Kidney epithelial cell (primary cell): ENCODE measurements at places on chromosomes 7 and 10. TPM values are rescaled to one million over a fixed set of nuclear protein-coding genes. Genes with fewer than 3 reads are reported as not detected.

The ACTR1A gene
- 151 and 165 TPM in 2 replicates for total RNA-seq

The PHF14 gene
- 32.4 and 40.4 TPM in 2 replicates for total RNA-seq

The SEMA4G gene
- total RNA-seq: 4.7 and 7.2 TPM in 2 replicates

The EN2 gene
- 0.07 and 0.17 TPM in 2 replicates for total RNA-seq

The TUBAL3 gene
- total RNA-seq: 0.34 and 0.46 TPM in 2 replicates

The RAMP3 gene
- total RNA-seq: not detected in 2 replicates

The ABCC2 gene
- 0.04 and 0.07 TPM in 2 replicates for total RNA-seq

The PIK3AP1 gene
- total RNA-seq: 8.9 and 10.5 TPM in 2 replicates

The GNGT1 gene
- total RNA-seq: not detected in 2 replicates

The HNRNPA2B1 gene
- 131 and 133 TPM in 2 replicates for total RNA-seq

The TSPAN13 gene
- total RNA-seq: 15.5 and 16.7 TPM in 2 replicates

The BICC1 gene
- 58.0 and 64.6 TPM in 2 replicates for total RNA-seq

The FEZF1 gene
- total RNA-seq: not detected in 2 replicates

The CHPF2 gene
- 60.0 and 83.9 TPM in 2 replicates for total RNA-seq

The AKR1C8 gene
- 0.21 TPM in 1 of 2 replicates, not detected in the other for total RNA-seq

The SYT15 gene
- total RNA-seq: 0.07 and 0.17 TPM in 2 replicates

The STEAP1 gene
- total RNA-seq: 5.7 and 6.9 TPM in 2 replicates

The HOXA3 gene
- 17.3 and 26.4 TPM in 2 replicates for total RNA-seq

The FAM237B gene
- total RNA-seq: not detected in 2 replicates

The SNCG gene
- 0.21 TPM in 1 of 2 replicates, not detected in the other for total RNA-seq

The WDFY4 gene
- not detected in 2 replicates for total RNA-seq

The COX15 gene
- 44.4 and 45.9 TPM in 2 replicates for total RNA-seq

The NUTM2E gene
- total RNA-seq: 1.3 TPM in 1 of 2 replicates, not detected in the other

The PLXNA4 gene
- total RNA-seq: 0.14 and 5.9 TPM in 2 replicates

The GIMAP4 gene
- total RNA-seq: 0.13 TPM in 1 of 2 replicates, not detected in the other

The TUBB8 gene
- not detected in 2 replicates for total RNA-seq

The HOXA11 gene
- total RNA-seq: 11.4 and 17.3 TPM in 2 replicates

The CALHM1 gene
- not detected in 2 replicates for total RNA-seq

The DYNC1I1 gene
- total RNA-seq: 0.08 and 0.14 TPM in 2 replicates

The UNC5B gene
- 26.9 and 27.5 TPM in 2 replicates for total RNA-seq

The SFMBT2 gene
- 3.0 and 3.1 TPM in 2 replicates for total RNA-seq

The ARPC1A gene
- total RNA-seq: 185 and 216 TPM in 2 replicates

The IFIT2 gene
- total RNA-seq: 9.2 and 9.4 TPM in 2 replicates

The ST8SIA6 gene
- not detected in 2 replicates for total RNA-seq

The NEUROD6 gene
- total RNA-seq: not detected in 2 replicates

The ATP6V0A4 gene
- total RNA-seq: 0.07 and 0.88 TPM in 2 replicates

The MYH16 gene
- total RNA-seq: 0.89 and 5.6 TPM in 2 replicates

The SLC13A4 gene
- 0.08 and 0.14 TPM in 2 replicates for total RNA-seq

The CLCN1 gene
- not detected in 2 replicates for total RNA-seq

The NKX1-2 gene
- total RNA-seq: not detected in 2 replicates

The MAGI2 gene
- 2.5 and 5.1 TPM in 2 replicates for total RNA-seq

The CACNB2 gene
- total RNA-seq: 0.04 and 0.21 TPM in 2 replicates

The CELF2 gene
- 15.2 and 16.9 TPM in 2 replicates for total RNA-seq

The CRYGN gene
- total RNA-seq: 0.84 and 2.1 TPM in 2 replicates
